ENCODE measurements at places on chromosomes 5 and 9.
A peak's percentile ranks its signal among the peaks of the same experiment; 100 is the strongest.

DNA sequence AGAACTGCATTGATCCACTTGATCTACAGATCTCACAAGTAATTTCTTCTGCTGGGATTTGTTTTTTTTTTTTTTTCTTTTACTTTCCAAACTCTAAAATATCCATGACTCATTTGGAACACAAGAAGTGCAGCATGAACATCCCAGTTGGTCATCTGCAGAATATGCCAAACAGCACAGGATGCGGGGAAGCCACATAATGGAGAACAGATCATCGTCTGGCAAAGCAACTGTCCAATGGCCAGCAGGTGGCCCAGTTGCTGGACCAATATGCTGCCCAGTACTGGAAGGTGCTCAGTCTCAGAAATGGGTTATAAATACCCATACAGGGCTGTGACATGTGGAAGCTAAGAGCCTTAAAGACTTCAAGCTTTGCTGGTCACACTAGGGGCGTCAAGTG lies 221.3 kb upstream of the TAS2R1 start:
- DNase-seq = peak; percentile 65

DNA sequence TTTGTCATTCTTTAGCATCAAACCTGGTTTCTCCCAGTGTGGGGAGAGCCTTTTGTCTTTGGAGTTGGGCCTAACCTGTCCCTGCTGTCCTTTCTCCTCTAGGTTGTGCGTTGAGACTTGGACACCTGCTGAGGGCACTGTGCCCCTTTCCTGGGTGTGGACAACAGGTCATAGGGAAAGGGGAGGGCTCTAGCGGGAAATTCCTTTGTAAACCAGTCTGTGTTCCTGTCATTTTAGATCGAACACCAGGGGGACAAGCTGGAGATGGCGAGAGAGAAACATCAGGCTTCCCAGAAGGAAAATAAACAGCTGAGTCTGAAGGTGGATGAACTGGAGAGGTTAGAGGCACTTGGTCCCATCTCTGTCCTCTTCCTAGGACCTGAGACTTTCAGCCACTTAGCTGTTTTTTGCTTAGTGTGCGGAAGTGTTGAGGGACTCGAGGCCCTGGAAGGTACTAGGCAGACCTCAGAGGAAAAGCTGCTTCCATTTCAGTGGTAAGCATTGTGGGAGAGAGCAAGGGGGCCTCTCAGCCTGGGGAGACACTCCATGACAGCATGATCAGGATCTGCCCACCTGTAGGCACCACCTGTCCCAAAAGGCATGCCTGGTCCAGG lies 8.6 kb upstream of the GLE1 start:
- DNase-seq = no peak

DNA sequence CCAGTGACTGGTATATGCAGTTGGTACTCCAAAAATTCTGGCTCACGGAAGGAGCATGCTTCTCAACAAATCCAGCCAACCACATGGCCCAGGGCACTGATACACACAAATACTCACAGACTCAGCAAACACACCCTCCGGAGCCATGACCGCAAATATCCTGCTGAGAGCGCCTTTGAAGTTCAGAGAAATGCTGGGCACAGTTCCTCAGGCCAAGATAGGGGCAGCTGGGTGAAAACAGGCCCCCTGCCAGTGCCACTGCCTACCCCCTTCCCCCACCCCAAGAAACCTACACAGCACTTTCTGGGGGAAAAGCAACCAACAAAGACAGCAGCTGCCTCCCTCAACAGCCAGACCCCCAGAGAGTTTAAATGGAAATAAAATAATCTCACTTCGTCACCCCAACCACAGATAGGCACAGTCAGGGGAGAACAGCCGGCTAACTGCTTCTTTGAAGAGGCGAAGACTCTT lies 120.0 kb downstream of the C5orf15 start:
- no peak for DNase-seq

- no peak for DNase-seq
Observed at GRCh38 chr9:99925541-99925940, 19.1 kb downstream of the STX17 start.

DNA sequence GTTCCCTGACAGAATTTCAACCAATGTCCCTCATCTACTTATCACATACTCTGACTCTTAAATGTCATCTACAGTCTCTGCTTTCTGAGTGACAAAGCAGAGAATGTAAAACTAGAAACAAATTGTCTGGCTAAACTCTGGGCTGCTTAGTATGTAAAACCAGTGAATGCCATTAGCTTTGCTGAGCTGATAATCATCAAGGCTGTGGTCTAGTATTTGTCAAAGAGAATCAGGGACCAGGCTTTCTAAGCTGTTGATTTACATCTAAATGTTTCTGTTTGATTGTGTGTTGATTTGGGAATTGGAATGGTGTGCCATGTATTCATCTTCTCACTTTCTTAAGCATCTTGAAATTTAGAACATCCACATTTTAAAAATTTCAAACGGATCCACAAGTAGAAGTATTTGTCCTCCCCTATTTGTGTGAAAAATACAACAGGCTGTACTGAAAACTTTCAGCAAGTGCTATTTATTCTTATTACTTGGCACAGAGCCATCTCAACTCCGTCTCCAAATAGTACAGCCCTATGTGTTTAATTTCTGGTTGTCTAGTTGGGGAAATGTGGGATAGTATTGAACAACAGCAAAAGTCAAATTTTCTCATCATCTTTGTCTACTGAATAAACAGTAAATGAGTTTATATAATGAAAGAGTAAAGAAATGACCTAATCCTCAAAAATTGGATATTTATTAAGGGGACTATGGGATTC lies 251.5 kb downstream of the KCTD16 start:
- DNase-seq = peak; percentile 3

DNA sequence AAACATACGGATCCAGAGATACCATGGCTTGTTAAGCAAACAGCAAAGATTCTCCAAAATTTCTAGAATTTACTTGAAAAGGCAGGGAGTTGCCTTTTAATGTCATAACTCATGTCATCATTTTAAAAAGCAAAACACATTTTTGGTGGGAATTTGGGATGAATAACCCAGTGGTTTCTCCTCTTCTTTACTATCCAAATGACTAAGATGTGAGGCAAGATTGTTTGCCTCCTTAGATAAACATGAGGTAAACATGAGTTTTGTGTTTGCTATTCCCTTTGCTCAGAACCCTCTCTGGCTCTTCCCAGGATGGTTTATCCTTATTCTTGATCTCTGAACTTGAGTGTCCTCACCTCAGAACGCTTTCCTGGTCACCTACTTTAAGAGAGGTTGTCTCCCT lies 267.0 kb downstream of the EBF1 start:
- DNase-seq = peak; percentile 66

GRCh38 chr5:83368319-83368718 lies 103.2 kb upstream of the VCAN start:
- DNase-seq = peak; percentile 87

GRCh38 chr5:167943343-167943742 lies 348.1 kb upstream of the WWC1 start:
- no peak for DNase-seq
